ENCODE measurements at places on chromosomes 1 and 21.

DNA sequence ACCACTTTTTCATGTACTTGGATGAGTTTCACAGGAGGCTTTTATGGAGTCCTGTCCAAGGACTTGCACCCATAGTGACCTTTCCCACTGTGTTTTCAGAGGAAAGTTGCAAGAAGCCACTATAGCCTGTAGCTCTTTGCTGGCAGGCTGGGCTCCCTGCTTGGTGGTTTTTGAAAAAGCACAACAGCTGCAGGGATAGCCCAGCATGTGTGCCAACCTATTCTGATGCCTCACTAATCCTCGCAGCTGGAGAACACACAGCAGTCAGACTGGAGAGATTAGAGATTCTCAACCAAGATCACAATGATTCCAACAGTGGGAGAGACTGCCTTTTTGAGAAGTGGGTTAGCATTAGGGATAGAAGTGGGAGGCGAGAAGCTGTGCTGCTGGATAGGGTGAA is 24.1 kb upstream of the ARHGEF11 start:
- no peak for DNase-seq

GRCh38 chr1:52234708-52235107 is 92.8 kb downstream of the ZFYVE9 start:
- no peak for DNase-seq

- DNase-seq = no peak
These were observed 516.9 kb downstream of the BRINP3 start for GRCh38 chr1:189960769-189961168.

GRCh38 chr1:105027838-105028471 is 1278.3 kb downstream of the AMY1C start:
- no peak for DNase-seq

- DNase-seq = no peak
These were observed 130.2 kb downstream of the PEX14 start for GRCh38 chr1:10604966-10605365.

DNA sequence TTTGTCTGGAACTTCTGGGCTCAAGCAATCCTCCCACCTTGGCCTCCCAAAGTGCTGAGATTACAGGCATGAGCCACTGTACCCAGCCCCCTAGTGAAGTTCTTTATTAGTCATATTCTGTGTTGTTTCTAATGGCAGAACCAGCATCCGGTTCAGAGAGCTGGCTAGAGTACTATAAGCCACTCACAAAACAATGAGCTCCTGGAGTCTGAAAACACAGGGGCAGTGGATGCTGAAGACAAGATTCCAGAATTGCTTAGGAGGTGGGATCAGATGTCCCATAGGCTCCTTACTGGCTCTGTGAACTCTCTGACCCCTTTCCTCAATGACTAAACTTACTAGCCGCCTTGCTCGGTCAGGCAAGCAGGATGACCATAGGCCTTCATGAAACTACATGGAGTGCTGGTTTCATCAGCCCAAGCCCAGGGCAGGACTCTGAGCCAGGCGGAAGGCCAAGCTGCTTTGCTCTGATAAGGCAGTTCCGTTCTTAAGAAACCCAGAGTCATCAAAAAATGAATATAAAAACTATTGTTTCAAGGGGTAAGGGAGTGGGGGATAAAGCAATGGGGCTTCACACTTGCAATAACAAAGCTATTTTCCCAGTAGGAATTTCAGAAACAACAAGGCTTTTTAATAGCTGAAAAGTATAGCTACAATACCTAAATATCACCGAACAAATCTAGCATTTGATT is 8.1 kb downstream of the MTHFR start:
- DNase-seq = no peak
